CD4-positive, alpha-beta T cell treated with Interleukin-15 for 4 hours (primary cell): ENCODE measurements at places on chromosomes 4 and X.

- DNase-seq, result no peak
Measured at GRCh38 chr4:23929248-23929647, 39.4 kb upstream of the PPARGC1A start.

GRCh38 chrX:13662355-13662791 is 9.4 kb downstream of the TCEANC start:
- DNase-seq, result no peak

DNA sequence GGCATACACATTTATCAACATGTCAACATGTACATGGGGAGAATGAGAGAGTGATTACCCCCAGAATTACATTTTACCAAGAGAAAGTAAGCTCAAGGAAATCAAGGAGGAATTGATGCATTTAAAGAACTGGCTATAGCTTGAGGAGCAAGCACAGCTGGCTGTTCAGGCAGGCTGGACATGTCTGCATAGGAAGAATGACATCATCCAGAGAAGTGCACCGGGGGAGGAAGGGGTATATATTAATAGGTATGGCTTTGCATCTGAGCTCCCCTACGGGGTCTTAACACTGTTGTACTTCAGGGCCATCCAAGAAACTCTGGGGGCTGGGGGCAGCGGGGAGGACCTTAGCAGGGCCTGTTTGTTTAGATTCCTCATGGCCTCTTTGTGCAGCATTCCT is 222.4 kb upstream of the VCX start:
- no peak for DNase-seq

- DNase-seq, result no peak
Measured at GRCh38 chr4:133464311-133464710, 315.2 kb downstream of the PCDH10 start.

DNA sequence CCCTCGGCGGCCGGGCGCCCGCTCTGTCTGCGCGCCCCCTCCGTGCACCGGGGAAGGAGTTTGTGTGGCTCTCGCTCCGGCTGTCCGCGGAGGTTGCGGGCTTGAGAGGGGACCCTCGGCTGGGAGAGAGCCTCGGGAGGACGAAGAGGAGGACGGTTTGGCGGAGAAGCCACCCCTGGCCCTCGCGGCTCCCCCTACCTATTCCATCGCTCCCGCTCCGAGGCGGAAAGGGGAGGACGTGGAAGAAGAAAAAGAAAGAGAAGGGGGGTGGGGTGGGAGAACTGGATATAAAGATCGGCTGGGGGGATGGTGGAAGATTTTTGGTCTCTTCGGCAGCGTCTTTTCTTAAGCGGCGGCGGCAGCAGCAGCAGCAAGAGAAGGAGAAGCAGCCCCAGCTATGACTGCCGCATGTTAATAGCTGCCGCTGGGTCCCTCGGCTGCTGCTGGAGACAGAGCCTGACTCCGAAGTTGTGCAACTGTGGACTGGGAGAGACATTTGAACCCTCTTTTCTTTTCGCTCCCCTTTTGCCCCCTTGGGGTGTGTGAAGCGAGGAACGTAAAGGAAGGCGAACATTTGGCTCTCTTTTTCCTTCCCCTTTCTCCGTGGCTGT is 895 bp downstream of the ADGRL3 start:
- DNase-seq, result no peak

GRCh38 chrX:50565718-50566117 is 95.1 kb upstream of the DGKK start:
- no peak for DNase-seq

DNA sequence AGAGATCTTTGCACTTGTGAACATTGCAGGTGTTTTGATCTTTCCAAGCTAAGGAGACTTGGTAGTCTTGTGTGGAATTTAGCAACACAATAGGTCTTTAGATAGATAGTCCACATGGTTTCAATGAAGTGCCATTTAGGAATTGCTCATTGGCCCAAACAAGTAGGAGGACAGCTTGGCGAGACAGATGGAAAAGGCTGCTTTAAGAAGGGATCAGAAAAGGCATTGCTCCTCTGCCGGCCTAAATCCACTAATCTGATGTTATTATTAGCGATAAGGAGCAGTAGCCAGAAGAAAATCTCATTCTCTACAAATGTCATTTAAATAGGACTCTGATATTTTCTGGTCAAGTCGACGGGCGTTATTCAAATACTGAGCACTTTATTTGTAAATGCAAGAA is 99.7 kb downstream of the AFF2 start:
- DNase-seq, result no peak

DNA sequence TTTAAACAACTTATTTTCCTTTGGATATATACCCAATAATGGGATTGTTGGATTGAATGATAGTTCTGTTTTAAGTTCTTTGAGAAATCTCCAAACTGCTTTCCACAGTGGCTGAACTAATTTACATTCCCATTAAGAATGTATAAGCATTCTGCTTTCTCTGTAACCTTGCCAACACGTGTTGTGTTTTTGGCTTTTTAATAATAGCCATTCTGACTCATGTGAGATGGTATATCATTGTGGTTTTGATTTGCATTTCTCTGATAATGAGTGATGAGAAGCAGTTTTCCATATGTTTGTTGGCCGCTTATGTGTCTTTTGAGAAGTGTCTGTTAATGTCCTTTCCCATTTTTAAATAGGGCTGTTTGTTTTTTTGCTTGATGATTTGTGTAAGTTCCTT is 155.6 kb upstream of the PITX2 start:
- no peak for DNase-seq

DNA sequence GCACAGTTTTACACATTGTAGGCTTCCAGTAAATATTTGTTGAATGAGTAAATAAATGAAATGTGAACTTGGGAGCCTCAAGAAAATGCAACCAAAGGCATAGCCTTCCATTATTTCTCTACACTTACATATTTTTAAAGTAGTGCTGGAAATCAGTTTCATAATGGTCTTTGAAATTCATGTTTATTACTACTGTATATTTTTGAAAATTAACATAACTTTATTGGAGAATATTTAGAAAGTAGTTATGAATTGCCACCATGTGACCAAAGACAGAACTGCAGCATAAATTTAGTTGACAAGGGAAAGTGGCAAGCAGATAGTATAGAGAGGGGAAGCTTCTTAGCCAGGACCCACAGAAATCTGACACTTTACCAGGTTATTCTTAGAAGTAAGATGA is 6.4 kb downstream of the TCEAL8 start:
- DNase-seq, result peak; percentile 20

GRCh38 chr4:73989928-73990327 is 1.9 kb upstream of the PPBP start:
- DNase-seq, result no peak

DNA sequence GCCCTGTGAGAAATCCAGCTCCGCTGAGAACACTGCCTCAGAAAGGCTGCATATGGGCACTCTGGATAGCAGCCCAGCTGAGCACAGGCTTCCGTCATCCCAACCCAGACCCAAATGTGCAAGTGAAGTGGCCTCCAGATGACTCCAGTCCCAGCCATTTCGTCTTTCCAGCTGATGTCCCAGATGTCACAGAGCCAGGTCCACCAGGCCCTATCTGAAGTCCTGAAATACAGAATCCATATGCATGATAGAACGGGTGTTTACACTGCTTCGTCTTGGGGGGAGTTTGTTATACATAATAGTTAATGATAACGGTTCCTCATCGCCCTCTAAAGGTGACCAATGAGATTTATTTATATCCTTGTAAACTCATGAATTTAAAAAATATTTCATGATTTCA is 72.6 kb upstream of the TRIM2 start:
- DNase-seq, result no peak

DNA sequence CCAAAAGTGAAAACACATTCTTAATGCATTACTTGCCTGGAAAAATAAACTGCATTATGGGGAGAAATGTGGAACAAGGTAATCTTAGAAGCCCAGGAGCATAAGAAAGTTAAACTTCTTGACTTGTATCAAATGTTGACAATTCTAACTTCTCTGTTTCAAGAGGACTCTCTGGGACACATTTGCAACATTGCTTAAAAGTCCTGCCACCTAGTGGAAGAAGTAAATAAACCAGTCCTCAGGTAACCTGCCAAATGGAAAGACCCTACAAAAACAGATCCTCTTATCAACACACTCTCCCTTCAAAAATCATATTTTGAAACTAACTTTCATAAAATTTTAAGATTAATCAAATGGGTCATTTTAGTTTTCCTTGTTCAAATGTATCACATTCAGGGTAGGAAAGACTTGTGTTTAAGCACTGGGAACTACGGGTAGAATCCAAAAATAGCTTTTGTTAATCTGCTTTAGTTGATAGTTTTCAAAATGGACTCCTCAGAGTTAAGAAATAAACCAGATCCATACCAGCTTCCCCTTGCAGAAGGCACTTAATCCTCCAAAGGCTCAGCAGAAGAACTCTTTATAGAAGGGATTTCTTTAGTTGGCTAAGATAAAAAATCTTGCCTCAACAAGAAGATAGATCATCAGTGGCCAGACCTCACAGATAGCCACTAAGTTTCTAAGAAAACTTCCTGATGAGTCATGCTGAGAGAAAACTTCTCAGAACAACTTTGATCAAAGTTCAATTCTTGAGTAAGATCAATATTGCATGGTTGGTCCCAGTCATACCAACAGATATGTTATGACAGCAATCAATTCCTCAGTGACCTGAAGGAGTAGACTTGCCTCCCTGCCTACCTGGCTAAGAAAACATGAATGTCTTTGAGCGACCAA is 141.7 kb downstream of the HHIP start:
- DNase-seq, result no peak

GRCh38 chrX:20585782-20586181 is 319.1 kb upstream of the RPS6KA3 start:
- no peak for DNase-seq

DNA sequence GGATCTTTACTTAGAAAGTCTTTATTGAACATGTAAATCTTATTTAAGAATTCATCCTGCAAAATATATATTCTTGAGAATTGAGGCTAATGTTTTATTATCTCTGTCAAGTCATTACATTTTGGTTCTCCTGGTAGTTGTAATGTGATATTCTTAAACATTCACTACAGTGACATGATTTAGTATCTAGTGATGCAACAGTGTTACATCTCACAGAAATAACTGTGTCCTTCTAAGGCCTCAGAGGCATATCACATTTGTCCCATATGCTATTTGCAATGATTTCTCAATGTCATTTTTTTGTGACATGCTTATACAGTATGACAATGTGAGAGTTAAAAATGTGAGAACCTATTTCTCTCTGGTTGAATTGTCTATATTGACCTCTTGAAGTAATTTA is 34.1 kb downstream of the PRRG1 start:
- DNase-seq, result no peak

DNA sequence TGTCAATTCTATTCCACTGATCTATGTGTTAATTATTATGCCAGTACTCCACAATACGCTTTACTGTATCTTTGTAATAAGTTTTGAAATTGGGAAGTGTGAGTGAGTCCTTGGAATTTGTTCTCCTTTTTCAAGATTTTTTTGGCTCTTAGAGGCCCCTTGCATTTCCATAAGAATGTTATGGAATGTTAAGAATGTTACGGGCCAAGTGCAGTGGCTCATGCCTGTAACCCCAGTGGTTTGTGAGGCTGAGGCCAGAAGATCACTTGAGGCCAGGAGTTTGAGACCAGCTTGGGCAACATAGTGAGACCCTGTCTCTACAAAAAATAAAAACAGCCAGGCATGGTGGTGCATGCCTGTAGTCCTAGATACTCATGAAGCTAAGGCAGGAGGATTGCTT is 167.6 kb upstream of the CXorf66 start:
- no peak for DNase-seq

DNA sequence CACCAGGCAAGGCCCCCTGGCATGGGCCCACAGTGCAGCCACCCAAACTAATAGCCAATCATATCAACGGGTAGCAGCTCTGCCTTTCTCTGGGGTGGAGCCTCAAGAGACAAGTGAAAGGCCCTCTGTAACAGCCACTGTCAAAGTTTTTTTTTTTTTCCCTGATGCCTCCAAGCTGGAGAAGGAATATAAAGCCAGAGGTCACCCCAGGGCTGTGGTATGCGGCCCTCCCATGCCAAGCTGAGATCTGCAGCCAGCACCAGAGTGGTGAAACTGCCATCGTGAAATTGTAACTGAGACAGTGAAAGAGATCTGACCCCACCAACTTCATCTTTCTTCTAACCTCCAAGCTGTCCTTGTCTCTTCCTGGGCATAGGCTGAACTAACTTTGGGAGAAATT is 407.0 kb downstream of the KLHL4 start:
- no peak for DNase-seq

GRCh38 chr4:94459462-94460161 is 7.9 kb downstream of the PDLIM5 start:
- no peak for DNase-seq

GRCh38 chr4:1608821-1609500 is 75.2 kb downstream of the FAM53A start:
- no peak for DNase-seq

GRCh38 chr4:66059136-66059535 is 388.8 kb upstream of the EPHA5 start:
- DNase-seq, result no peak

DNA sequence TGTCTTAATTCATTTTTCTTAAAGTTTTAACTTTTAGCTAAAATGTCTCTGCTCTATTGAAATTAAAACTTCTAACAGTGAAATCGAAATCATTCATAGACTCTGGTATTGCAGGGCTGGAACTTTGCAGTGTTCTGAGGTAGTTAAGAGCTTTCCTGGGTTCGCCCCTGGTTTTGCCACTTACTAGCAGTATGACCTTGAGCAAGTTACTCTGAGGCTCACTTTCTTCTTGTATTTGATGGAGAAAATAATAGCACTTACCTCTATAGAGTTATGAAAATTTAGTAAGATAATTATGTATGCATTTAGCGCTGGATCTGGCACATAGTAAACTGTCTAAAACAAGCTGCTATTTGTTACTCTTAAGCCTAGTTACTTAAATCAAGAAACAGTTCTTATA is 1.7 kb downstream of the SLAIN2 start:
- no peak for DNase-seq

DNA sequence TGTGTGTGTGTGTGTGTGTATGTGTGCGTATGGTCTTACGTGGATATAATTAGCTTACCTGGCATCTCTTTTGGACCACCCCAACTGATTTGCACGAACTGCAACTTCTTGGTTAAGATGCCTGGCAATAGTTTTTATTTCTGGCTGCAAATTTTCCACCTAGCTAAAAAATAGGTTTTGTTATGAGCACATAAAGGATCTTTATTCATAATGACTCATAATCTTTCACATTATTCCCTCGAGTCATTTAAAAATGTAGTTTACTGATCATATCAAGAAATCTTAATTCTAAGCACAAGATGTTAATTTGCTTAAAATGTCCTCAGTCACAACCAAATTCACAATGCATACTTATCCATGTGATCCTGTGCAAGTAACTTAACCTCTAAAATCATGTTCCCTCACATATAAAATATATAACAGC is 1.5 kb downstream of the COX18 start:
- DNase-seq, result peak; percentile 10

- DNase-seq, result no peak
Measured at GRCh38 chrX:150627957-150628356, 59.5 kb downstream of the MTM1 start.
